ENCODE measurements at places on chromosomes 4 and X.

- DNase-seq: no peak
These were observed 940.0 kb downstream of the SH3BGRL start for GRCh38 chrX:82141942-82142341.

DNA sequence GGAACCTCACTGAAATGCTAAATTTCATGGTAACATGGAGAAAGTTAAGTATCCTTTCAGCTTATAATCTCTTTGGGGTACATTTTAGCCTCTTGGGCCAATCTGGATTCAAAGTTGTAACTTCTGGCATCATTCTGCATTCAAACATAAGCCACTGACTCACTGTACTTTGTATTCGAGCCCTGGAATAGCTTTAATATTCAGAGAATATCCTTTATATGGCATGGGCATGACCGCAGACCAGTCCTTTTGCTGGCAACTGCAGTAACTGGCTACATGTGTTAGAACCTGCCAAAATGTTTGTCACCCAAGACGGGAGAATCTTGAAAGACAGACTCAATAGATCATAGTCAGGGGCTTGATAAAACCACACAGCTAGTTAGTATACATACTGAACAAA is 3.3 kb downstream of the GASK1B start:
- no peak for DNase-seq

- peak; percentile 18 for DNase-seq
These were observed 94.1 kb upstream of the GALNT7 start for GRCh38 chr4:173074501-173074946.

GRCh38 chrX:106611679-106612392 is at the start of gene RADX:
RADX (plus strand) TSS chrX:106611978; CDS start chrX:106612081, 103 bp downstream.
- peak; percentile 36 for DNase-seq

- no peak for DNase-seq
These were observed 58.2 kb downstream of the ZNF827 start for GRCh38 chr4:145880355-145880960.

DNA sequence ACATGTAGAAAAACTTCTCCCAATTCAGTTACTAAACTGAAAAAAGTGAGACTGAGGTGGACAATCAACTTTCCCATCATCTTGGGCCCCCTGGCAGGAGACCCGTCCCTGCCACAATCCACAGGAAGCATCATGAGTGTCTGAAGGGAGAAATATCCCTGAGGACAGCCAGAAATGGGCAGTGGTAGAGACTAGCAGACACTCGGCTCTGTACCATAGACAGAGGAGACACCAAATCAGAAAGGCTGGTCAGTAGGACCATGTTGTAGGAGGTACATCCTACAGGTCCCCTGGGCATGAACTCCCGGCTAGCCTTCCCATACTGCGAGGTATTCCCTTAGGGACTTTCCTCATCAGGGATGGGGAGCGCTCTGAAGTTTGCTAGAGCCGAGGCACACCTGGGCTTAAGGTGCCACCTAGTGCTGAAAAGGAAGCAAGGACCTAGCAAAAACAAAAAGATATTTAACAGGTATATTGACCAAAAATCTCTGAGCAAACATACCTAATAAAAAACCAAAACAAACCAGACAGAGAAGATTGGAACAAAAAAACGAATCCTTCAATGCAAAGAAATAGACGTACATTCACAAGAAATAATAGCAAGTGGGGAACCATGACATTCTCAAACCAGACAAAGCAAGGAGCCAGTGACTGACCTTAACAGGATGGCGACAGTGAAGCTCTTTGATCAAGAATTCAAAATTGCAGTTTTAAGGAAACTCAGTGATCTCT is 55.6 kb downstream of the HAUS3 start:
- no peak for DNase-seq

Data from A549 (cell line).